HuH-7 (cell line): ENCODE measurements at places on chromosomes 11 and 22.
A peak's percentile ranks its signal among the peaks of the same experiment; 100 is the strongest.

DNA sequence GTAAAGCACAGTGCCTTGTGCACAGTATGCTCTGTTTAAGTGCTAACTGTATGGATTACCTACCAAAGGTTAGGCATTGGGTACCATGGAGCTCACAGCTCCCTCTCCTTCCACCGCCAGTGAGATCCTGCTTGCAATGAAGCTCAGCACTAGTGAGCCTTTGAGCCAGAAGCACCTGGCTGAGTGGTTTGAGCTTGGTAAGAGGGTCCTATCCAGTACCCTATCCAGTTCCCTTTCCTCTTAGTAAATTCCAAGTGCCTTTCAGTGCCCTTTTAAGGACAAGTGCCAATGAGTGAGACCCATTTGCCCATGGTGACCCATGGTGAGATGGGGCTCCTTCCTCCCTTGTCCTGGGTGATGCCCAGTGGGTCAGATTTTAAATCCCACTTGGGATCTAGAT lies 43.1 kb upstream of the NAV2 start:
- no peak for DNase-seq

- DNase-seq, result no peak
These were observed 24.1 kb downstream of the FDX1 start for GRCh38 chr11:110453684-110454354.

GRCh38 chr11:119236490-119236889 lies 30.4 kb downstream of the CBL start:
- no peak for DNase-seq

GRCh38 chr11:104830508-104830907 lies 67.8 kb downstream of the CASP12 start:
- DNase-seq, result no peak

DNA sequence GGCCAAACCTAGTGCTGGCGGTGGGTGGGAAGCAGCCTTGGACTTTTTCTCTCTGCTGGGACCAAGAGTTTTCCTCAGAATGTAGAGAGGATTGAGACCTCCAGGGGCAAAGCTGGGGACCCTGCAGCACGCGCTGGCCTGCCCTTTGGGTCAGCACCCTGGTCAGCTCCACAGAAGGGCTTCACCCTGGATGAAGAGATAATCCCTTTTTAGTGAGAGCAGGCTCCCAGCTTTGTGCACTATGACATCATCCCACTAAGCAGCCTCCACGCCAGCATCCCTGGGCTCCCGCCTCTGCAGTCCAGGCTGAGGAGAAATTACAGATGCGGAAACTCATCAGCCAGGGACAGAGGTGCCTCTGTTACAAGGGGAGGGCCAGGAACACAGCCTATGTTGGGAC lies 23.5 kb downstream of the DRICH1 start:
- DNase-seq, result no peak

GRCh38 chr22:21646608-21647590 lies 4.8 kb downstream of the SDF2L1 start:
- DNase-seq, result peak; percentile 83

DNA sequence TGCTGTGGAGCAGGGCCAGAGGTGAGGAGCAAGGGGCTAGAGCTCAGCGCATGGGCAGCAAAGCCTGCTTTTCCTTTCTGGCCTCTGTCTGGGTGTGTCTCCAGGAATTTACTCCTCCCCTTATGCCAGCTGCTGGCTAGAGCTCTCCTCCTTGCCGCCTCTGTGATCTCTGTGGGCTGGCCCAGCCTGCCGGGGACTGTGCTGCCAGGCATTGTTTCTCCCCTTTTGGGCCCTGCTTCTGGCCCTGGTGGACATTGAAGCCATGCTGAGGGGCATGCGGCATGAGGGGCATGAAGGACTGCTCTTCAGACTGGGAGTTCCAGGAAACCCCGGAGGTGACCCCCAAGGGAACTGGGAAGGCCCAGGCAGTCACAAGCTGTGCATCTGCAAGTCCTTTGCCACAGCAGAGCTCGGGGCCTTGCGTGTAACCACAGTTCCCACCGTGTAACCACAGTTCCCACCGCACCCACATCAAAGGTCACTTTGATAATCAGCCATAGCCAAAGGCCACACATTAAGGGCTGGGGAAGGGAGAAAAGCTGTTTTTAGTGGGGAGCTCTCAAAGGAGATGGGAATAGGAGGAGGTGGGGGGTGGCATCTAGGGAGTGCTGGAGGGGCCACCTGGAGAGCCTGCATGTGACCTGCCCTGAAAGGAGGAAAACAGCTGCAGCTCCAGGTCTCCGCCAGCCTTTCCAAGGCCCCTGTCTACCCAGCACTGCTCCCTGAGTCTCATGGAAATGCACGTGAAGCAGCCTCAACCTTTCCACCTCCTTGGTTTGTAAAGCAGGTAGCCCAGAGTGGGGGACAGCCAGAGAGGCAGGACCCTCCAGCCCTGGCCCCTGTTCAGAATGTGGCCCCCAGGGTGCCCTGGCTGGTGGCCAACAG lies 62.3 kb downstream of the PPFIBP2 start:
- peak; percentile 28 for DNase-seq

DNA sequence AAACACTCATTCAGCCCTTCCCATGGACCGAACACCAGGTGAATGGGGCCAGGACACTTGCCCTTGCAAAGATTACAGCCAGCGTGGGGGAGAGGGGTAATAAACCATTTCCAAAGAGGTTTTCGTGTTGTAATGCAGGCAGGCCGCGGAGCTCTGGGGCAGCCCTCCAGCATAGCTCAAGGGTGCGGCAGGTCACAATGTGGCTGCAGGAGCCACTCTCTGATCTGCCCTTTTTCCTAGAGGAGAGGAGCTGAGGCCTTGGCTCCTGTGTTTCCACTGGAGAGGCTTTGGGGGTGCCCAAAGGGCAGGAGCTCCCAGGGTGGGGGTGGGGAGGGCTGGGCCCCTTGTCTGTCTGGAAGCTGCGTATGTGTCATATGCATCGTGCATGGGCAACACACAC lies 134.2 kb upstream of the NECTIN1 start:
- no peak for DNase-seq

- DNase-seq, result no peak
These were observed 150.7 kb downstream of the CCDC34 start for GRCh38 chr11:27212248-27212780.

DNA sequence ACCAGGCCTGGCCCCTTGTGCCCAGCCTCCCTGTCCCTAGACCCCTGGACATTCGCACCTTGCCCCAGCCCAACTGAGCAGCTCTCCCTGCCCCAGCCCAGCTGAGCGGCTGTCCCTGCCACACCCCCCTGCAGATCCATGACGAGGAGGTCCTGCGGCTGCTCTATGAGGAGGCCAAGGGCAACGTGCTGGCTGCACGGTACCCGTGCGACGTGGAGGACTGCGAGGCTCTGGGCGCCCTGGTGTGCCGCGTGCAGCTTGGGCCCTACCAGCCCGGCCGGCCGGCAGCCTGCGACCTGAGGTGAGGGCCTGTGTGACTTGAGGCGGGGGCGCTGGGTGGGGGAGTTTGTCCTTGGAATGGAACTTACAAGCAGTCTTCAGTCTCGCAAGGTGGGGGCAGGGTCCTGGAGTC lies 7.7 kb downstream of the FRMD8 start:
- no peak for DNase-seq

- no peak for DNase-seq
These were observed 322.7 kb upstream of the ISX start for GRCh38 chr22:34743110-34743751.

DNA sequence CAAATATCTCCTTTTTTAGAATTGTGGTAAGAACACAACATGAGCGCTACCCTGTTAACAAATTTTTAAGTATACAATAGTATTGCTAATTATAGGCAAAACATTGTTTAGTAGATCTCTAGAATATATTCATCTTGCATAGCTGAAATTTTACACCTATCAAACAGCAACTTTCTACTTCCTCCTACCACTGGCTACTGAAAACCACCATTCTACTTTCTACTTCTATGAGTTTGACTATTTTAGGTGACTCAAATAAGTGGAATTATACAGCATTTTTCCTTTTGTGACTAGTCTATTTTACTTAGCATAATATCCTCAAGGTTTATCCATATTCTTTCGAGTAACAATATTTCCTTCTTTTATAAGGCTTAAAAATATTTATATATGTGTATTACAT lies 128.4 kb downstream of the FAM76B start:
- no peak for DNase-seq

GRCh38 chr22:31313366-31314147 lies 21.3 kb upstream of the PIK3IP1 start:
- peak; percentile 72 for DNase-seq

GRCh38 chr22:24285245-24285644 lies 14.6 kb downstream of the SPECC1L start:
- DNase-seq, result no peak

- DNase-seq, result peak; percentile 88
These were observed 29.8 kb downstream of the NECTIN1 start for GRCh38 chr11:119699227-119699626.

DNA sequence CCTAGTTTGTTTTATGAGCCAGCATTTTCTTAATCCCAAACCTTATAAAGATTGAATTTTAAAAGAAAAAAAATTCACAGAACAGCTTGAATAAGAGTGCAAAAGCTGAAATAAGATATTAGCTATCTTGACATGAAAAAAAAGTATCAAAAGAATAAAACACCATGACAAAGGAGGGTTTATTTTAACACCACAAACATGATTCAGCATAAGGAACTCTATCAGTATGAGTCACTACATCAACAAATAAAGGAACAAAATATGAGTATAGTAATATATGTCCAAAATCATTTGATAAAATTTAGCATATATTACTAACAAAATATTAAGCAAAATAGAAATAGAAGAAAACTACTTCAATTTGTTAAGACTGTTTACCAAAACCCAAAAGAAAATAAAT lies 9.6 kb upstream of the LMO1 start:
- DNase-seq, result no peak

DNA sequence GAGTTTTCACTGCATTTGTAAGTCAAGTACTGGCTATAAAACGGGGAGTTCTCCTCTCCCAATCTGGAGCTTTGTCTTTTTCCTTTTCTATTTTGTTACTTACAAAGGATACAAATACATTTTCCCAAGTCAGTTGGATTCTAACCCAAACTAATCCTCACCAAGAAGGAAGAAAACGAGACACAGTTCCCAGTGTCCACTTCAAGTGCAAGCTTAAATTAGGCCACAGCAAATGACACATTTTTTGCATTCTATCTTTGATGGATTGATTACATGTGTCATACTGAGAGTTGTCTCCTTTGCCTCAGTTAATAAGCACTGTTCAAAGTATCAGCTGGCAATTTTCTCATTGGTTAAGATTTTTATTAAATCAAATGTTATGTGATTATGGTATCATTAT lies 296.7 kb upstream of the ANO5 start:
- no peak for DNase-seq

- peak; percentile 83 for DNase-seq
These were observed 43.8 kb downstream of the TRMU start for GRCh38 chr22:46379066-46379930.

- DNase-seq, result no peak
These were observed 381.2 kb downstream of the MN1 start for GRCh38 chr22:27420195-27420816.

- no peak for DNase-seq
These were observed 17.1 kb downstream of the APOL4 start for GRCh38 chr22:36184433-36185025.

GRCh38 chr22:37254209-37254866 lies 10.3 kb upstream of the RAC2 start:
- no peak for DNase-seq

DNA sequence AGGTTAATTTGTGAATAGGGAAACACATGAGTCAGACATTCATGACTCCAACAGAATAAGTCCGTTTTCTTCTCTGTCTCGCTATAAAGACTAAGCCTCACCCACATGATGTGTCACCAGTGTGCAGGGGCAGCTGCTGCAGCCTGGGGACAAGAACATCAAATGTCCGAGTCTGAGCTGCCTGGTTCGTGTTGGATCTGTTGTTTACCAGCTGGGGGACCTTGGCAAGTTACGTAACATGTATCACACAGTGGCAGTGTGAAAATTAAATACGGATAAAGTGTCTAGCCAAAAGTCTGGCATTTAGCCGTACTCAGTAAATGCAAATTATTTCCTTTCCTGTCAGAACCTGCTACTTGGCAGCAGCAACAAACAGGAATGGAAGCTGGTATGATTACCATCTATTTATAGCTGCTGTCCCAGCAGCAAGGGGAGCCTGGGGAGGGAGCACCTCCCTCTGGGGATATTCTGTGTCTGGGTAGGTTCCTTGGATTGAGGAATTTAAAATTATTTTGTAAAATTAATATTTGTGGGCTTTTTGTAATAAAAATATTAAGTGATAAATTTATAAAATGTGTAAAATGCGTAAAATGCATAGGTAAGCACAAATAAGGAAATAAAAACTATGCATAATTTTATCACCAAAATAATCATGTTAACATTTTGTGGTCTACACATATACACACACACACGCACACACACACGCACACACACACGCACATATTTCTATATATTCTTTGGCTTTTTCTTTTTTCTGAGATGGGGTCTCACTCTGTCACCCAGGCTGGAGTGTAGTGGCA lies 1.3 kb upstream of the CLDN25 start:
- DNase-seq, result no peak

DNA sequence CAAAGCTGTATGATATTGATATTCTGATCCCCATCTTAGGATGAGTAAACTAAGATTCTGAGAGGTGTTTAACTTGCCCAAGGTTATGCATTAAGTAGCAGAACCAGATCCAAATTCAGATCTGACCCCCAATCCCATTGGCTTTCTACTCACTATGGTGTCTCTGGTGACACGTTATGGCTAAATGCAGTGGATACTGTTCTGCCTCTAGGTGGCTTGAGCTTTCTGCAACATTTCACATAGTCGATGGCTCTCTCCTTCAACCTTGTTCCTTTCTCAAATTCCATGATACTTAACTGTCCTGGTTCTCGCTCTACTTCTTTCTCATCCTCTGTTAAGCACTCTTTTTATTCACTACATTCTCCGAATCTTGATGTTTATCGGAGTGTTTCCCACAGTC lies 9.4 kb downstream of the C11orf97 start:
- no peak for DNase-seq

DNA sequence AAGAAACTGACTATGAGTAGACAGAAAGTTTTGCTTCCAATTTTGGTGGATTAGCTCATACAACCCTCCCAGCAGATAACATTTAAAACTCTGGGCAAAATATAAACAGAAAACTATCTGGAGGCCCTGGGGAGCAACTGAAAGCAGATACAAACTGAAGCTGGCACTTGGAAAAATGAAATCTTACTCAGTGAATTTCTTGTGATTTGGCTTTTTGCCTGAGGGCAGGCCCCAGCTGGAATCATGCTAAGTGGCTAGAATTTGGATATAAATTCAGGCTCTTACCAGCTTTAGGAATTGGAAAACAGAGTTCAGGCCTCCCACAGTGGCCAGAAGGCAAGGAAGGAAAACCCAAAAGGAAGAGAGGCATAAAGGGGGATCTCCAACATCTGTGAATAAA lies 85.8 kb downstream of the EFCAB6 start:
- DNase-seq, result no peak

GRCh38 chr11:121904148-121904547 lies 211.9 kb downstream of the BLID start:
- no peak for DNase-seq

GRCh38 chr11:116650052-116650451 lies 122.7 kb downstream of the BUD13 start:
- DNase-seq, result no peak

DNA sequence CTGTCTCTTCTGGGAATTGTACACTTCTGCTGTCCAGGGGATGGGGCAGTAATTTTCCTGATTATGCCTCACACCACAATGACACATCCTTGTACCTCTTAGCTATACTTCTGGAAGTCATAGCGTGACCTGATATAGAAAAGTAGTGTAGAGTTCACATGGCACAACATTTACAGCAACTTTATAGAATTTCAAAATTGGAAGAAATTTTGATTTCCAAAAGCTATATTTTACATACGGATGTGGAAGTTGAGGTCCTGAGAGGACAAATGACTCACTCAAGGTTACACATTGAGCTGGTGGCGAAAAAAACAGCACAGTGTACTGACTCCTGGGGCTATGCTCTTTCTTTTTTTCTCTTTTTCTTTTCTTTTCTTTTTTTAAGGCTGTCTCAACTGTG lies 6.3 kb upstream of the CYP2R1 start:
- DNase-seq, result no peak
